NCI-H510A (cell line): ENCODE measurements at places on chromosomes 13 and 19.
A peak's percentile ranks its signal among the peaks of the same experiment; 100 is the strongest.

- no peak for DNase-seq
Observed at GRCh38 chr13:99439048-99439447, 62.2 kb upstream of the TM9SF2 start.

GRCh38 chr19:3516675-3517207, 10.6 kb downstream of the FZR1 start:
- peak; percentile 74 for DNase-seq

DNA sequence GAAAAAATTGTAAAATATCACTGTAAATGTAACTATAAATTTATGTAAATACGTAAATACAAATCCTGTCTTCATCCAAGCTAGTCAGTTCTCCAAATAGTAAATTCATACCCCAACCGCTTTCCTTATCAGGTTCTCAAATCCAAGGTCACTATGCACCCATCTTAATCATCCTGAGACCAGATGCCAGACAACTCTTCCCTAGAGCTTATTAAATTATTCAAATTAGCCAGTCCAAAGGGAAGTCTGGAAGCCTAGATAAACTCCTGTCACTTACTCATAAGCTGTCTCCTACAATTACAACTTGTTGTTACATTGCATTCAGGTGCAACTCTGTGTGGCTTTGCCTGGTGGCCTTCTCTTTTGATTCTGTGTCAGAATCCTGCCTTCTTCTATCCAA, 836.1 kb upstream of the PCDH20 start:
- DNase-seq, result no peak

GRCh38 chr19:52492201-52492993, 35.1 kb upstream of the ZNF808 start:
- no peak for DNase-seq

GRCh38 chr13:86318450-86318849, 519.2 kb upstream of the SLITRK6 start:
- no peak for DNase-seq

- no peak for DNase-seq
Observed at GRCh38 chr13:43019811-43020210, 3.6 kb upstream of the DNAJC15 start.

- no peak for DNase-seq
Observed at GRCh38 chr13:41641961-41642360, 184.6 kb downstream of the RGCC start.

DNA sequence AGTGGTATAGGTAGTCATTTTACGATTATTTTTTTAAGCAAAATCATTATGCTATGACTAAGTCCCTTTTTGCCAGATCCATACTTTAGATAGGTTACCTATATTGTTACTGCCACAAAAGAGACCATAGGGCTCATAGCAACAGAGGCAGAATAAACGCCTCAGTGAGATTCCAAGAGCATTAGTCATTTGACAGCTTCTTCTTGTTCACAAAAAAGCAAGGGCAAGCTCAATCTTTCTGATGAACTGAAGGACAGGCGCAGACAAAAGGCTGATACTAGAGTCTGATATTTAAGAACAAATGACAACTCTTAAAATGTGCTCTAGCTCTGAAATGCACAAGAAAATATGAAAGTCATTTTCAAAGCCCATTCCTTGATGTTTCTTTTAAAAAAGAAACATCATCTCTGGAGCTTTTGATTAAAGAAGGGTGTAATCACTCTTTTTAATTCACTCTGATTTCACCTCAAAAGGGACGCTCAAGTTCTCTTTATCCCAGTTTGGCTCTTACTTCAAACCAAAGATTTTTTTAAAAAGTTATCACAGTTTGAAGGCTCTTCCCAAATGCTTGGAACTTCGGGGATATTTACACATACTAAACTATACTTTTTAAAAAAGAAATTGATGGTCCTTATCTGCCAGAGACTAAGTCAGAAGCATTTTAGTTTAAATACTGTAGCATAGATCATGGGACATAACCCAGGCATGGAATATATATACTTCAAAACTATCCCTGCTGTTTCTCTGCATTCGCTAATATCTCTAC, 187.2 kb downstream of the EFNB2 start:
- no peak for DNase-seq
